ENCODE measurements at places on chromosomes 12 and 14.

DNA sequence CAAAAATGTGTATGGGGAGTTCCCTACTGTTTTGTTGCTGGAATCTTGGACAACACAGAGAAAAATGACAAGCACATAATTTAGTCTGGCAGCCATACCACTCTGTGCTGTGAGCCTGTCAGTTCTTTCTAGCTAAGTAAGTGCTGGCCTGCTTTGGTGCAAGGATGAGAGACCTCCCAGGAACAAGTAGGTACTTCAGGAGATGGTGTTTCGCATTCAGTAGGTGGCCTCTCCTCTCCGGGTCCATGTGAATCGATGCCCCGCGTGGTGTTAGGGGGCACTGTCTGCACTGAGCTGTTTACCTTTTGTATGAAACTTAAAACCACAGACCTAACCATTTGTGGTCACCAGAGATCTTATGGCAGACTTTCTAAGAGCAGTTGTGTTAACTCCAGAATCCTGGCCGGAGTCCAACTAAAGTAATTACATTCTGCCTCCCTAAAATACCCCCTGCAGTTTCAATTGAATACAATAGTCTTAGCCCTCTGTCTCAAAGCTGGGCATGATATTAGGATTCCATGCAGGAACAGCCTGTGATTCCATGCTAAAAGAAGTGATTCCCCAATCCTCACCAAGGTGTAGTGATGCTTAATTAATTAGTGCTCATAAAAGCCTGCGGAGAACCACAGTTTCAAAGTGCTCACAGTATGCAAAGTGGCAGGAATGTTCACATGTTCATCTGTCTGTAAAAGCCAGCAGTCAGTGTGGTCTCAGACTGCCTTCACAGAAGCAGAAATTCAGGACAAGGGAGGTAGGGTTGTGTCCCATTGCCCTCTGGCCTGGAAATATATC lies 64.2 kb downstream of the LLPH start:
- ATAC-seq, result no peak

DNA sequence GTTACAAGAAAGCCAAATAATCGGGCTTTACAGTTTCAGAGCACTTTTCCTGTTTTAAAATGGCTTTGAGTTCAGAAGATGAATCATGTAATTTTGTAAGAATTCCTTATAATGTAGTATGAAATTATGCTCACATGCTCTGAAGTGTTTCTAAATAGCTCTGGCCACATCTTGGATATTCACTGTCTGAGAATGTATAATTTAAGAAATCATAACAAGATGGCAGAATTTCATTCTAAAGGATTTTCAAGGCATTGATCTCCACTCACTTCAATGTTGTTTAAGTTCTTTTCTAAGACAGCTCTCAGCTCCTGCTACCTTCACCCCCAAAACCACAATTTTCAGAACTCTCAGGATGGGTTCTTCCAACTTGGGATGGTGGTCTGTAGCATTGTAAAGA lies 180.1 kb downstream of the DACT1 start:
- ATAC-seq, result no peak

DNA sequence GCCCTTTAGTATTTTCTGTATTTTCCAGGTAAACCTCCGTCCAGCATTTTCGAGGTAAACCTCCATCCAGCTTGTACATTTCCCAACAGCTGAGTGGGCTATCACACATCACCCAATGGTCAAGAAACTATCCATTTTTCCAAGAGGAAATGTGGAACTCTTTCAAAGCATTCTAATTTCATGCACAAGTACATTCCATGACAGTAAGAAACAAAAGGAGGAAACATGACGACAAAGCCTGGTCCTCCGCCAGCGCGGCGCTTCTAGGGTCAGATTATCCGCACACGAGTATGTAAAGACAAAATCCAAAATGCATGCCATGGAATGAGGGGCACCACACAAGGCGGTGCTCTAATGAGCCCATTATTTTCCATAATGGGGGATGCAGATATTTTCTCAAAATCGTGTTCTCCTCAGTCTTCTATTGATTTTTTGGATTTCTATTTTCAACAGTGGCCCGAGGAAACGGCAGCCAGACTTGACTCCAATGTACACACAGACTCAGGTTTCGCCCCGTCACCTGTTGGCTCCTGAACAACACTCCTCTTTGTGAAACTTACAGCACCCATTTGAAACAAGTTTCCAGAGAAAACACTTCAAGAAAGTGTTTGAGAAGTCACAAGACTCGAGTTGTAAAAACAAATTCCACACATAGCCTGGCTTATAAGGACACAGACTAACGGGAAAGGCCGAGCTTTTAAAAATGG lies 107.4 kb downstream of the PRICKLE1 start:
- ATAC-seq, result no peak

DNA sequence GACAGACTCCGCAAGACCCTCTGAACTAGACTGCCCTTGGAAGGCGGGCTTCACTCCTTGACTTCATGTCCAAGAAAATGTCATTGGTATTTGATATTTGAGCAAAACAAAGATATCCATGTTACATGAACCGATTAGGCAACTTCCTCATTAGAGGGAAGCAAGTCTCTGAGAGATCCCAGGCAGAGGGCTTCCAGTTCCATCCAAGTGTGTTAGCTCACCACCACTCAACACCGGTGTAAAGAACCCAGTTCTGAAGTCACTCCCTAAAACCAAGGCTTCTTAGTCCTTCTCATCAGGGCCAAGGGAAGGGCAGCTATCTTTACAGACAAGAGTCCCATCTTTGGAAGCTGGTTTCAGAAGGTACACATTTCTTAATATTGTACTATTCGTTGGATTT lies 87.2 kb upstream of the CDKN3 start:
- no peak for ATAC-seq

DNA sequence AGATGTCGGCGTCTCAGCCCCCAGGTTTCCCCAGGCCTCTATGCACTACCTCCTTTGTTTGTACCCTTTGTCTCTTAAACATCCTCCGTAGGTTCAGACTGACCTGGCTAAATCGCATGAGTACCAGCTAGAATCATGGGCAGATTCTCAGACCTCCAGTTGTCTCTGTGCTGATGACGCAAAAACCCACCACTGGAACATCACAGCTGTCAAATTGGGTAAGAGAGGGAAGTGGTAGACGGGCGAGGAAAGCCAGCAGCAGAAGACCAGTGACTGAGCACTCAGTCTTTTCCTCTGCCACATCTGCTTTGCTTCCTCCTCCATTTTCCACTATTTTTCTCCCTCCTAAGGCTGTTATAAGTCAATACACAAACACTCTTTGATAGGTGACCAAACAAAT lies 29.7 kb downstream of the A2ML1 start:
- ATAC-seq, result no peak

- ATAC-seq, result no peak
These were observed 24.1 kb downstream of the TTC8 start for GRCh38 chr14:88848571-88848970.

GRCh38 chr14:100074431-100075100 lies 9.3 kb downstream of the EVL start:
- ATAC-seq, result no peak

GRCh38 chr12:125249066-125249824 lies 184.0 kb downstream of the AACS start:
- no peak for ATAC-seq

GRCh38 chr12:11725686-11726085 lies 76.2 kb downstream of the ETV6 start:
- ATAC-seq, result no peak

GRCh38 chr14:102417646-102418045 lies 54.9 kb downstream of the TECPR2 start:
- no peak for ATAC-seq

DNA sequence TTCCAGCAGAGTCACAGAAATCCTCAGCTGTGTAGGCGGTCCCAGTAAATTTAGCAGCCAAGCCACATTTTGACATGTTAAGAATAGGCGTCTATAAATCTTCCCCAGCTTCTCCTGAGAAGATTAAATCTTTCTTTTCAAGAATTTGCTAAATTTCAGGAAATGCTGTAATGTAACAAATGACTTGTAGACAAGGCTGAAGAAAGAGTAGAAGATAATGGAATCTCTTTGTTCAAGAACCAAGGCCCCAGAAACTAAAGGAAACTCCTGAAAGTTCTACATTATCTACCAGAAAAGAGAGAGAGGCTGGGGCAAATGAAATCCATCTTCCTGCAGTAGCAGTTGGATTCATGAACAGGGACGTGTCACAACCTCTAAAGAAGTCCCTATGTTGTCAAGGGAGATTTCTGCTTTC lies 760.3 kb downstream of the NOVA1 start:
- no peak for ATAC-seq

GRCh38 chr12:128387811-128388422 lies 120.9 kb downstream of the TMEM132C start:
- ATAC-seq, result no peak

GRCh38 chr12:57146961-57147944 lies at the start of gene LRP1-AS:
Gene LRP1-AS, minus strand, starts transcription at chr12:57147619.
- ATAC-seq, result no peak

GRCh38 chr14:21257394-21257909 lies 11.8 kb downstream of the HNRNPC start:
- ATAC-seq, result no peak

- ATAC-seq, result no peak
These were observed 335.7 kb downstream of the BMP4 start for GRCh38 chr14:53620890-53621289.

Measured in esophagus mucosa (tissue), 1 donor.